ENCODE measurements at places on chromosomes 12 and 14.
A peak's percentile ranks its signal among the peaks of the same experiment; 100 is the strongest.

DNA sequence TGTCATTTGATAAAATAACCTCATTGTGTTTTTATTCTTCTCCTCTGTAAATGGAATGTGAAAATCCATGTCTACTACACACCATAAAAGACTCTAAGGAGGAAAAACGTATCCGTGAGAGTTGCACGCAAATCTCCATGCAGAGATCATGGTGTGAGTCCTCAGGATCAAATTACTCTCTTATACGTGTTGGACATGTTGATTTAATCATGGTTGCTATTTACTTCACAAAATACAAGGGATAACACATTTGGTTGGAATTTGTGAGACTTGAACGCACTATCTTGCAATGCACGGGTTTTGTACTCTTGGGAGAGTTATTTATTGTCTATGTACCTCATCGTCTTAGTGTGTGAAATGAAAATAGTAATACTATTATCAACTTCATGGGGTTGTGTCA is 128.0 kb upstream of the RASSF8 start:
- no peak for DNase-seq

DNA sequence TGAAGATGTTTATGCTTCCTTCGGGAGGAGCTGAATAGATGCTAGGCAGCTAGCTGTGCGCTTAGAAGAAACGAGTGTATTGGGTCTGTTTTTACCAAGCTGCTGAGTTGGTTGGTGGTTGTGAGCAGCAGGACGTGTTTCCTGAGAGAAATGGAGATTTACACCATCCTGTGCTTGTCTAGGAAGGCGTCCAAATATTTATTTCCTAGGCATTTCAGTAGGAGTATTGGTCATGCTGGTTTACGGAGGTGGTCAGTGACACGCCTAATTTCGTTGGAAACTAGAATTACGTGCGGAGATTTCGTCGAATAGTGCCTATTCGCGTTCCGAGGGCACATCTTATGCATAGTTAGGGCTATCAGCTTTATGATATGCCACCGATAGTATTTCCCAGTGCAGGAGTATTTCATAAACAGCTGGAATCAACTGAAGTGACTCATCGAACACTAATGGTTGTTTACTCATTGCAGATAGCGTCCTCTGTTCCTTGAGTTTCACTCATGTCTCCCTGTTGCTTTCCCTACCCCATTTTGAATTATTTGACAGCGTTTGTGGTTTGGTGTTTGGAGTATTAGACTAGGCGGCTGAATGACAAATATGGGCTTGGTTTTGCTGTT is 780 bp downstream of the TBC1D15 start:
- peak; percentile 64 for DNase-seq

DNA sequence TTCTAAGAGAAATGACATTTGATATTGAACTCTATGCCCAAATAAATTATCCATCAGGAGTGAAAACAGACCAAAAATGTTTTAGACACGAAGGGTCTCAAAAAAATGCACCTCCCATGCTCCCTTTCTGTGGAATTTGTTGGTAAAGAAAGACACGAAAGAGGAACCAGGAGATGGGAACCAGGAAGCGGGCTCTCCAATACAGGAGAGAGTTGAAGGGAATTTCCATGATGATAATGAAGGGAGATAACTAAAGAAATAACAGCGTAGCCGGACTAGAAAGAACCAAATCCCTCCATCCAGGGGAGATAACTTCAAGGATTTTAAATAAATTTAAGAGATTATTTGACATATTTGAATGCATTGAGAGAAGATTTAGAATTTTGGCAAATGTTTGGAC is 183.0 kb downstream of the DUSP6 start:
- DNase-seq = no peak

DNA sequence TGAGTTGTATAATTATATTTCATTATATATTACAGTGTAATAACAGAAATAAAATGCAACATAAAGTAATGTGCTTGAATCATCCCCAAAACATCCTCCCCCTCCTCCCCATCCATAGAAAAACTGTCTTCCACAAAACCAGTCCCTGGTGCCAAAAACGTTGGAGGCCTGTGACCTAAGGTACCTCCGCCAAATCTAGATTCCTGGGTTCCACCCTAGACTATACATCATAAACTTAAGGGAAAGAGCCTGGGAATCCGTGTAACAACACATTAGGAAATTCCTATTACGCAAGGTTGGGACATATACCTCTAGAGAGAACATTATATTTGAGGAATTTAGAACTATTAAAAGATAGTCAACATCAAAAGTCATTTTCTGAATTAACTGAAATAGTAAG is 38.0 kb downstream of the SPPL3 start:
- DNase-seq = no peak

All from kidney tubule cell (primary cell).